ENCODE measurements at places on chromosomes 12 and 14.

DNA sequence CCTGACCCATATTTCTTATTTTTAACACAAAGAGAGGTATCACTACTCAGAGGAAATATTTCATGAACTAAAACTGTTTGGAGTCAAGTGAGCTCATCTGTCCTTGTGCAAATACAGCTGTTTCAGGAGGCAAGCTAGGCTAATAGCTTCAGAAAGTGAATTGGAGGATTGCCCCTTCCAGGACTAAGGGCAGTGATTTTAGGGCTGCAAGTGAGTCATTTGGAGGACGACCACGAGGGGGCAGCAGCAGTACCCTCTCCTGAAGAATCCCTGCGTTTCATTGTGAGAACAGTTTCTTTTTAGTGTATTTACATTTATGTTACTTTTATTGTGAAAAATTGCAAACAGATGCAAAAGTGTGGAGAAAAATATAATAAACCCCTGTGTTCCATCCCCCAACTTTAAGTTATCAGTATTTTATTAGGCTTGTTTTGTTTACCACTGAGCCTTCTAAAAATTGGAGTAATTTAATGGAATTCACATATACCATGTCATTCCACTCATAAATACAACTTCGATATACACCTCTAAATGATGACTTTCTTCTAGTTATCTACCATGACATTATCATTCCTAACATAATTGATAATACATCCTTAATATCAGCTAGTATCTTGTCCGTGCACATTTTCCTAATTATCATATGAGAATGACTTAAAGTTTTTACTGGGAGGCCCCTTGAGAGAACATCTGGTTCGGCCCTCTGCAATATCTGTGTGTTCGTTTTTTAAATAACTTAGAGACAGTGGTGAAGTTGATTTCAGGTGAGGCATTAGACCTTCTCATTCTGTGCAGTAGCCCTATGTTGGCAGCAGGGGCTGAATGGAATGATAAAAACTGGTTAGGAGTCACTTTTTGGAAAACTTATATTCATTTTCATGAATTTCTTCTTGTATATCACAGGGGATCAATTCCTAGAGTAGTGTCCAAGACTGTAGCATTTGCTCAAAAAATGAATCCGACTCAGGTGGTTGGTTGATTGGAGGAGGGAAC is 13.7 kb downstream of the FOXJ2 start:
- peak; percentile 72 for DNase-seq

DNA sequence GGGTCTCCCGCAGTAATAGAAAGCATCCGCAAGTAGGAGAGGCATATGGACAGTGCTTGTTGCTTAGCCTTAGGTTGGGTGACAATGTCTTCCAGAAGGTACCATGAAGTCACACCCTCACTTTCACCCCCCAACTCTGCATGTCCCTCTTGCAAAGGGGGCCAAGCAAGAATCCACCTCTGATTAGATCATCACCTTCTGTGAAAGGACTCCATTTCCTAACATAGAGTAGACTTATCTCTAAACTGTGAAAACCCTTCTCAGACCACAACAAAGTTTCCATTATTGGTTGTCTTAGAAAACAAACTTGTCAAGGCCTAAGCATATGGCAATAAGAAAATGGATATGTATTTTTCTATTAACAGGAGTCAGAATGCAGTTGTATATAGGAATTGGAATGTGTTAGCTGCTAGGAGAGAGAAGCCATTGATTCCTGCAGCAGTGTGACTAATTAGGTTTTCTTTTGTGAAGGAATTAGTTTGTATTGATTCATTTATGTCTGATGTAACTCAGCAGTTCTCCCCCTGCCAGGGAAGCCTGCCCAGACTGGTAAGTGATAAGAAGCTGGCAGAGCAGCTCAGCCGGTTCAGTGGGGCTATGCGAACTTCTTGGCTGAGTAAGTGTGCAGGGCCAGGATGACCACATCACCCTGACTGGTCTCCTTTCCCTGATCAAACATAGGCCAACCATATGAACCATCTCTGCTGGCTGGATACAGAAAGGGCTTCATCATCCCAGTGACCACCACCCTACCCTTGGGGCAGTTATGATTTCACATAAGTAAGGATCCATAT is 107.3 kb upstream of the CCDC196 start:
- DNase-seq = no peak

- DNase-seq = no peak
These were observed 183.1 kb downstream of the ALG10 start for GRCh38 chr12:34205401-34205800.

- DNase-seq = no peak
These were observed 124.1 kb downstream of the SSPN start for GRCh38 chr12:26319511-26319910.

DNA sequence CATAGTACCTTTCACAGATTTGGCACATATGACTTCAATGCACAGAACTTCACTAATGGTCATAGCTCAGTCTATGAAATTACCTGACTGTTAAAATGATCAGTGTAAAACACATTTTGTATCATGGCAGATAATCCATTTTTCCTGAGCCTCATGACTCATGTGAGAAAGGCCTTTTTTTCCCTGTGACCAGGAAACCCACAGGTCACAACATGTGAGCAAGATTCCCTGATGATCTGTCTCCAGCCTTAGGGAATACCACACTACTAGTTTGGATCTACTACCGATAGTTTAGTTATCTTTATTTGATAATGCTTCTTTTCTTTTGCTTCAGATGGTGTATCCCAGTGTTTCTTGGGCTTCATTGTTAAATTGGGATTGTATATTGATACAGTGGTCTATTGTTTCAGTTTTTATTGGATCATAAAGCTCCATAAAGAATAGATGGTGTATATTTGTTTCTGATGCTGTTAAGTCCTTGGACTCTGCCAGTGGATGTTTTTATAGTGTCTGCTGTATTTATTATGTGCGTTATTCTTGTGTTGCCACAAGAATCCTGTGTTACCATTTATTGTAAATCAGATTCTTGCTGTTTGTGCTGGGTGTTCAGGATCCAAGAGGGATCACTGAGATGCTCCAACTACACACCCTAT is 248.7 kb upstream of the PELI2 start:
- DNase-seq = no peak

Data from stimulated activated CD4-positive, alpha-beta T cell treated with anti-CD3 and anti-CD28 coated beads, Interleukin-15, amount 100 ng/mL, for 1 hour (primary cell).